ENCODE measurements at places on chromosomes 6 and 20.

- no peak for DNase-seq
These were observed 652.7 kb downstream of the PHF3 start for GRCh38 chr6:64288351-64288750.

DNA sequence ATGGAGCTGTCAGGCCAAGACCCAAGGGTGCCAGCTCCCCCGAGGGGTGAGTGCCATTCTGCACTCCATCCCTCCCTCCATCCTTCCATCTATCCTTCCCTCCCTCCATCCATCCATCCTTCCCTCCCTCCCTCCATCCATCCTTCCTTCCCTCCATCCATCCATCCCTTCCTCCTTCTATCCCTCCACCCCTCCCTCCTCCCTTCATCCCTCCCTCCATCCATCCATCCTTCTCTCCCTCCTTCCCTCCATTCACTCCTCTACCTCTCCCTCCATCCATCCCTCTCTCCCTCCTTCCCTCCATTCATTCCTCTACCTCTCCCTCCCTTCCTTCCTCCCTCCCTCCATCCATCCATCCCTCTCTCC, 41.3 kb upstream of the MRGBP start:
- DNase-seq = no peak

- DNase-seq = no peak
These were observed 822.5 kb downstream of the DHX35 start for GRCh38 chr20:39784693-39785092.

GRCh38 chr6:132954222-132954621, 139.9 kb downstream of the RPS12 start:
- DNase-seq = no peak

- DNase-seq = no peak
These were observed 61.0 kb downstream of the KIF6 start for GRCh38 chr6:39664173-39664572.

GRCh38 chr20:47576516-47577033, 74.9 kb downstream of the NCOA3 start:
- peak; percentile 68 for DNase-seq

- no peak for DNase-seq
These were observed 183.4 kb upstream of the AKAP12 start for GRCh38 chr6:151056230-151056907.

DNA sequence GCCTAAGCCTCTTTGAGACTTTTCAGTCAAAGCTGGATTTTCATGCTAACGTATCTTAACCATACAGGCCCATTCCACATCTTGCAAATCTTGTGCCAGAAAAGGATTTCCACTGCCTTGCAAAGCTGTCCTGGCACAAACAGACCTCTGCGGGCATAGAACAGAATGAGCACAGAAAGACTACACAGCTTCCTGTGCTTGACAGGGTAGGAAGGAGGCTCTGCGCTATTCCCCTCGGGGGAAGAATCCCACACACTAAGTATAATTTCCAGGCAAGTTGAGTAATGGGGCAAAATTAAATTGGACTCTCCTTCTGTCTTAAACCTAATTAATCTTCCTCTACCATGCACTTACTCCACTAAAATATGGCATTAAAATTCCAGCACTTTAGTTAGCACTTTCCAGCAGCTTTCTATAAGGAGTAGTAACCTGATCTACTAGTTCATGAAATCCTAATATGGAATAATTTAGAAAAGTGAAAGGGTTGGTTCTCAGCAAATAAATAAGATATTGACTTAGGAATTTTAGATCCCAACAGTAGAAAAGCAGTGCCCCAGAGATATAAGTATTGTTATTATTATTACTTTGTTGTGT, 532.1 kb upstream of the JAG1 start:
- no peak for DNase-seq

DNA sequence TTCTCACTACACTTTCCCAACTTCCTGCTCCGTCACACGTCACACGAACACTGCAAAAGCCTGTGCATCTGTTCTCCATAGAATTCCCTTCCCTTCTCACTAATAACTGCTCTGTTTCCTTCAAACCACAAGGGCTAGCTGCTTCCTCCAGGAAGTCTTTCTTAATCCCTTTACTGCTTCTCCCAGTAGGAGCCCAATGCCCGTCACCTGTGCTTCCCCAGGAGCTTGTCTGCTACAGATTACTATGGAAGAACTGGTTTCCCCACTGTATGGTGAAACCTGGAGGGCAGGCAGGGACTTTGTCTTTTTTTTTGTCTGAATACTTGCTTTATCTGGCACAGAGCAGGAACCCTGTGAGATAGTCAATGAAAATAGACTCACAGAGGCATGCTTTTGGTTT, 444.7 kb upstream of the MAP3K7 start:
- DNase-seq = no peak

DNA sequence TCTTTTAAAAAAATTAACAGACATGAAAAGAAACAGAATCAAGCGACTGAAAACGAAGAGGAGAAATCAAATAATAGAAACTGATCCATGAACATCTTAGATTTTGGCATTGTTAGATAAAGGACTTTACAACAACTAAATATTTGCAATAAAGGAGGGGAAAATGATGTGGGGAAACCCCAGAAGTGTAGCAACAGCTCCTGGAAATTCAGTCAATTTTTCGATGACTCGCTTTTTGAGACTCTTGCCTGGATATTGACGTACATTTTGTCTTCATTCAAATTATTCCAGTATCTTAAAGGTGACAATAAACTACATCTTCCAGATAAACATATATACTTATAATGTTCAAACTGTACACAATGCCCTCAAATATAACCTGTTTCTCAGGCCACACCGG, 44.1 kb downstream of the ADGB start:
- no peak for DNase-seq

DNA sequence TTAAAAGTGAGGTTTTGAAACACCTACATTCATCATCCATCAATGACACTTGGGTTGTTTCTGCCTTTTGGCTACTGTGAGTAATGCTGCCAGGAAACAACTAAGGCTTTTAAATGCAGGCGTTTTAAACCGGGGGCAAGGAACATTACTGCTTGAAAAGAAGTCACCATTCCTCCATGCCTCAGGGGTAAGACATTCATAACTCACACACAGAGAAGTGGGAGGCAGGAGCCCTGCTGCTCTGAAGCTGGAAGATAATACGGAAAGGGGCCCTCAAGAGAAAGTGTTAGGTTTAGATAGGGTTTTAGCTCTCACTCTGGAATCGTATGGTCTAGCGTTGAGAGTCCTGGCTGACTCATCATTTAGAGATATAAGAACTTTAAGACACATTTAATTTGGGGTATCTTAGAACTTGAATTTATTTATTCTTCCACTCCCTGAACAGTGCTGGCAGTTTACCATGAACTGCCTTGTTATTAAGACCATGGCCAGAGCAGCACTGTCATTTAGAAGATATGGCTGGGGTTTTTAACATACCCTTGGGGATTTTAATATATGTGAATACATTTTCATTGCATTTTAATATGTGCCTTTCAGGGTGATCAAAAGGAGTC, 1.8 kb downstream of the TUBB1 start:
- no peak for DNase-seq

- DNase-seq = peak; percentile 65
These were observed 123.2 kb upstream of the TMEM170B start for GRCh38 chr6:11414176-11414963.

GRCh38 chr20:63128956-63129355, 87.0 kb downstream of the YTHDF1 start:
- no peak for DNase-seq

GRCh38 chr6:170136541-170137175, 154.2 kb downstream of the DLL1 start:
- no peak for DNase-seq

DNA sequence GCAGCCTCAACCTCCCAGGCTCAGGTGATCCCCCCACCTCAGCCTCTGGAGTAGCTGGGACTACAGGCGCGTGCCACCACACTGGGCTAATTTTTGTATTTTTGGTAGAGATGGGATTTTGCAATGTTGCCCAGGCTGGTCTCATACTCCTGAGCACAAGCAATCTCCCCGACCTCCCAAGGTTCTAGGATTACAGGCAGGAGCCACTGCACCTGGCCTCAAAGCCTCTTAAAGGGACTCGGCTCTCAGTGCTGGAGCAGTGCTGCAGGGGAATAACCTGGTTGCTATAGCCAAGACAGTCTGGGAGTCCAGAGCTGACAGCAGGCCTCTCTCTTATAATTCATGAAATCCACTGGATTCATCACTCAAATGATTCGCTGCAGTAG, 17.0 kb downstream of the GHRH start:
- DNase-seq = no peak

DNA sequence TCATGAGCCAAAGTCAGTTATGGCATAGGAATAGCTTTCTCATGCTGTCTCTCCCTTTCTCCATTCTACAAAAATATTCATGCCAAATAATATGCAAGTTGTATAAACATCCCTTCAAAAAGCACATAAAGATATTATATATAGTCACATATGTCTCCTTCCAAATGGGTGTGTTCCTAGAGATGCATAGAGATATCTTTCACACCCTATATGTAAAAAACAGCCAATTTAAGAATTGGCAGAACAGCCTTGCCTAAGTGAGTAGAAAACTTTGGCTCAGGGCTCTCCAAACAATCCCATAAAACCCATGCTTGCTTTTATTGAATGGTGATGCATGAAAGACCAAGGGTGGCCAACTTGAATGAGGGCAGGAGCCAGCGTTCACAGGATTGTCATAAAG, 274.7 kb upstream of the SUPT3H start:
- DNase-seq = no peak

DNA sequence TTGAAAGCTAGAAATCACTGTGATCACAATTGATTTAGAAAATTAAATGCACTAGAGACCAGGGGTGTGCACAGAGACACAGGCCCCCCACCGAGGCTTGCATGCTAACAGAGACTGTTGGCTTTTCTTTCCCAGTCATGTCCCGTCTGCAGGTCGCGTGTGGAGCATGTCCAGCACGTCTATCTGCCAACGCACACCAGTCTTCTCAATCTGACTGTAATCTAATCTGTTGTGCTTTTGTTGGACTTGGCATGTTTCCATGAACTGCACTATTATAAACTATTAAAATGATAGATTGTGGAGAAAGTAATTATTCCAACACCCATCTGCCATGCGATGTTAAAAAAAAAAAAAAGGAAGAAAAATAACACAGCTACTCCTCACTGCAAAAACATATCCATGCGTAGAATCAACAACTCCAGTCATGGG, 17.7 kb downstream of the MYLIP start:
- DNase-seq = no peak

- DNase-seq = no peak
These were observed 29.1 kb downstream of the ZDHHC14 start for GRCh38 chr6:157410045-157410444.

- DNase-seq = no peak
These were observed 164.8 kb downstream of the SOBP start for GRCh38 chr6:107654764-107655163.

- DNase-seq = peak; percentile 12
These were observed 103.0 kb downstream of the BCKDHB start for GRCh38 chr6:80209430-80209829.

GRCh38 chr6:127022302-127022701, 96.2 kb upstream of the RSPO3 start:
- DNase-seq = no peak

DNA sequence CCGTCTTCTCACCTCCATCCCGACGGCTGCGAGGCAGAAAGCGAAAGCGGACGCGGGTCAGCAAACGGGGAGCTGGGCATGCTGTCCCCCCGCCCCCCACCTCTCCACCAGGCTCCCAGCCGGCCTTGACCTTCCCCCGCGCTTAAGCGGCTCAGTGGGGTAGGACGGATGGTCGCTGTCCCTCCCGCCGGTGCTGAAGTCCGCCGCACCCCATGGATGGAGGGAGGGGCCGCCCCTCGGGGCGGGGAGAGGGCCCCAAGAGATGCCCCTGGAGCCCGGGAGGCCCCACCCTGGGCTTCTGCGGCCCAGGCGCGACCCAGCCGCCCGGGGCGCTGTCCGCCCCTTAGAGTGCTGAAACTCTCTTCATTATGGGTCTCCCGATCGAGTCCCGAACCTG, at the start of gene KCNB1:
KCNB1 (minus strand) TSS at position 48 of the 397 bp plus-strand sequence. CDS start 188 bp downstream, outside the sequence.
- DNase-seq = peak; percentile 6

DNA sequence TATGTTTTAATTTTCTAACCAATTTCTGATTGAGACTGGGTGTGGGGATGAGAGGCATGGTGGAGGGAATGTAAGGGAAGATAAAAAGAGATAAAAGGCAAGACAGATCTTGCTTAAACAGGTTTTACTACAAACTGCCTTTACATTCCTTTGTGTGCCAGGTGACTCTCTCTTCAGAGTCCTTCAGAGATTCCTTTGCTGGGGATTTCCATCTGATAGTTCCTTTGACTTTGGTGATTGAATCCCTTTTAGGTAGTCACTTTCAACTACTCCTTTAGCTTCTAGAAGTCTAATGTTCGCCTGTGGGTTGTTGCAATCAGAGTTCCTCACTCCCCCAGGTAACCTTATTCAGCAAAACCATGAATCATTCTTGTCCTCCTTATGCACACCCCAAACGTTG, 283.3 kb upstream of the MANEA start:
- no peak for DNase-seq

DNA sequence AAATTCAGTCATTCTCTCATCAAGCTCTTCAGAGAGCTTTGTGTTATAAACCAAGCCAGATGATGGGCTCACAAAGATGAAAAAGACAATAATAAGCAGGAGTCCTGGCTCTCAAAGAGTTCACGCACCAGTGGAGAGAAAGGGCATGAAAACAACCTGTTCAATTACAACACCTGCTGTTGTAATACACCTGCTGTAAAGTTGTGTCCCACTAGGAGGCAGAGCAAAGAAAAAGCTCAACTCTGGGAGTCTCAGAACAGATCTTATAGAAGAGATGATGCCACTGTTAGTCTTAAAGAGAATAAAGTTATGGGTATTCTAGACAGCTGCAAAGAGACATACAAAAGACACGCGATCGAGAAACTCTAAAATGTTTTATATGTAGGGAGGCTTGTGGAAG, 100.6 kb downstream of the DCDC2 start:
- no peak for DNase-seq

- DNase-seq = no peak
These were observed 68.1 kb upstream of the PMEPA1 start for GRCh38 chr20:57777911-57778310.

DNA sequence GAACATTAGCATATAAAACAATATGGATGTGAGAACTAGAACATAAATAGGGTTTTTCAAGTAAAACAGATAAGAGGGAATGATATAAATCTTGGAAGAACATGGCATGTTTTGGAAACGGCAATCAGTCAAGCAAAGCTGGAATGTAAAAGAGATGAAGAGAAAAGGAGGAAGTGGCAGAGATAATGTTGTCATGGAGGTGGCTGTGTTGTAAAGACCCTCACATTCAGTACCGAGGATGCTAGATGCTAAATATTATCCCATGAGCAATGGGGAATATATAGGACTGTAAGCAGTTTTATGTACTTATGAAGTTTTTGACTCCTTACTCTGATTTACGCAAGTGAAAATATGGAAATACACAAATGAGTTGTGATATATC, 702 bp upstream of the RHAG start:
- no peak for DNase-seq

DNA sequence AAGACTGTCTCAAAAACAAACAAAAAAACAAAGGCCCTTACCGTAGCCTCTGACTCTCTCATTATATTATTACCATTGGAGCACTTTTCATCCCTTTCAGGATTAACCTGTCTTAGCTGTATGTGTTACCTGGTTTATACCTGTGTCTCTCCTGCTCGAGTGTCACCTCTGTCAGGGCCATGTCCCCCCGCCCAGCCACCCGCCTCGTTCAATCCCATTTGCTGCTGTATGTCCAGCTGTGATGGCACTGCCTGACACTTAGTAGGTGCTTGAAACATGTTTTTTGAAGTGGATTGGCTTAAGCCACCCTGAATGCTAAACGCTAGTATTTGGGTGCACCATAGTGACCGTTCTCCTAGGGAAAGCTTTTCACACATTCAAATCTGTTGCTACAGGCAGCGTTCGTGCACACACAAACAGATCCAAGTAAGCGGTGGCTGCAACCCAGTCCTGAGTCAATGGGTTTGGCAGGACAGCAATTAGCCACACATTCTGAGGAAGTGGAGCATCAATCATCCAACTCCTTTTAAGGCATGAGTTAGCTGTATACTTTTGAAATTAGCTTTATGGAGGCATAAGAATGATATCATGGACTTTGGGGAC, 98.9 kb upstream of the ZNF217 start:
- no peak for DNase-seq
